ENCODE measurements at places on chromosomes 4 and X.

GRCh38 chrX:29397506-29397905, 810.3 kb downstream of the IL1RAPL1 start:
- no peak for DNase-seq

DNA sequence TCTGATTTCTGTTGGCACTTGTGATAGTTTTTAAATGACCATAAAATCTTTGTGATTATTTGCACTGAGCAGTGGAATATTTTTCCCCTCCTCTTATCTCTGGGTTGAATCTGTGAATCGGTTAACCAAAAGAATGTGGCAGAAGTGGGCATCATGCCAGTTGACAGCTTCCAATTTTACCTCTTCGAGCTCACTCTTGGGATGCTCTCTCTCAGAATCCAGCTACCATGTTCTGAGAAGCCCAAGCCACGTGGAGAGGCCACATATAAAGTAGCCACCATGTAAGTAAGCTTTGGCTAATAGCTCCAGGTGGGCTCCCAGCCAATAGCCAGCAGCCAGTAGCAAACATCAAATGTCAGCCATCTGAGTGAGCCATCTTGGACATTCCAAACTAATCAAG, 12.9 kb upstream of the WDR19 start:
- no peak for DNase-seq

DNA sequence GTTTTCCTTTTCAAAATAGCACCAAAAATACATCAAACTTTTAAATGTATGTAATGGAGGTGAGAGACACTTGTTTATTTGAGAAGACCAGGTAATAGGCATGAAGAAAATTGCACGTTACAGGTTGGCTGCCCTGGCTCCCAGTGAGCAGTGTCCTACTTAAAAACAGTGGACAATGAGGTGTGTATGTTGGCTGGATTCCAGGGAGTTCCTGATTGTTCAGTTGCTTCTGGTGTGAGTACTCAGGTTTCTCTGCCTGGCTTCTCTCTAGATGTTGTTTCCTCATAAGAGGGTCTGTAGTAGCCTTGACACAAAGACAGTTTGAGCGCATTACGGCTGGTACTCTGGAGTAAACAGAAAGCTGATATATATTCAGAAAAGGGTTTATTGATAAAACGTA, 29.4 kb downstream of the SNX25 start:
- DNase-seq: no peak

- DNase-seq: no peak
Observed at GRCh38 chr4:183843248-183843671, 61.8 kb upstream of the STOX2 start.

DNA sequence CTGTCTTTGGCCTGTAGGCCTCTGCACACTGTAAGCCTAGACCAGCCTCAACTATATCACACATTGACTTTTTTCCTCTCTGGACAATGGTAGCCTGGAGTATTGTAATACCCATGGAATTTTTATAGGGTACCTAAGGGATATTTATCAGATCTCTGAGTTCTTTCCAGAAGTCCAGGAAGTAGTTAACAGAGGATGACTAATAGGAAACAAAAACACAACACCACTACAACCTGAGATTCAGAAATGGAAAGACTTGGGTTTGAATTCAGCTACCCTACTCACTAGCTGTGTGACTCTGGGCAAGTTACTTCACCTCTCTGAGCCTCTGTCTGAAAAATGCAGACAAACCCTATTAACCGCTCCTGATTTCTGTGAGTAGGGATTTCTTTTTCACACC, 7.7 kb upstream of the STX18 start:
- no peak for DNase-seq

- DNase-seq: peak; percentile 22
Observed at GRCh38 chrX:40570346-40571093, 10.2 kb upstream of the ATP6AP2 start.

GRCh38 chrX:71147496-71148277, 3.0 kb downstream of the NLGN3 start:
- DNase-seq: no peak

GRCh38 chr4:92968556-92968955, 664.8 kb downstream of the GRID2 start:
- no peak for DNase-seq

DNA sequence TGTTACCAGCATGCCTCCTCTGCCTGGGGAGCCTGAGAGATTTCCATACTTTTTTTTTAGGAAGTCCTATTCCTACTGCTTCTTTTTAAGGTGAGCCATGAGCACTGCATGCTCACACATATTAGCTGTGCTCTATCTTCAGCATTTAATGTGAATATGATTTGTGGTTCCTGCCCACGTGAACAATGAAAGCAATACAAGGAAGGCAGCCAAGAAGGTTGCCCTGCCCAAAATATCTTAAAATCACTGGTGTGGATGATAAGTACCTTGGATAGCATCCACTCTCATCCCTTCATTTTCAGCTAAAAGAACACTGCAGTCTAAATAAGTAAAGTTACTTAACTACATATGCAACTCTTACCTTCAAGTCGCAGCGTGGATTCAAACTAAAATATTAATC, 607.5 kb downstream of the PACRGL start:
- DNase-seq: no peak

- no peak for DNase-seq
Observed at GRCh38 chr4:40515037-40515397, 114.6 kb downstream of the RBM47 start.

GRCh38 chrX:136493011-136493410, 4.4 kb upstream of the HTATSF1 start:
- no peak for DNase-seq

DNA sequence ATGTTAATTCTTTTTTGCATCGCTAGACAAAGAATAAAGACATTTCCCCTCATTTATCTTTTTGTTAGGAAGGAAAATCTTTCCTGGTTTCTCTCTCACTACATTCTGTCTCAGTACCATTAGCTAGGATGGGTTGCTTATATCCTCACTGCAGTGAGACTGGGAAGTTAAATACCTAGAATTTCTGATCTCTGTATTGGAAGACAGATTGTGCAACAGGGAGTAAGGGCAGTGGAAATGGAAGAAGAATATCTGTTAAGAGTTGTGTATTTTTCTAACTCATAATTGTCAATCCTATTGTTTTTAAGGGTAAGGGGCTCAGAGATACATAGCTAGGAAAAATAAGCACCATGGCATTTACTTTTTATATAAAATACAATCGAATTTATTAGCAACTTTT, 19.6 kb downstream of the PTPN13 start:
- DNase-seq: no peak

GRCh38 chr4:89928838-89929237, 34.2 kb downstream of the MMRN1 start:
- no peak for DNase-seq

- no peak for DNase-seq
Observed at GRCh38 chr4:138816875-138817274, 198.7 kb upstream of the NOCT start.

DNA sequence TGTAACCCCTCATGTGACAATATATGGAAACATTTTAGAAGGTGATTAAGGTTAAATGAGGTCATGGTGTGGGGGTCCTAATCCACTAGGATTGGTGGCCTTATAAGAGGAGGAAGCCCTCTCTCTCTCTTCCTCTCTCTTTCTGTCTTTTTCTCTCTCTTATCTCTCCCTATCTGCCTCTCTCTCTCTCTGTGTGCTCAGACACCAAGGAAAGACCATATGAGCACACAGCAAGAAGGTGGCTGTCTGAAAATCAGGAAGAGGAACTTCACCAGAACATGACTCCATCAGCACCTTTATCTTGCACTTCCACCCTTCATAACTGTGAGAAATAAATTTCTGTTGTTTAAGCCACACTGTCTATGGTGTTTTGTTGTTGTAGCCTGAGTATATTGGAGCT, 1472.2 kb downstream of the PCDH7 start:
- no peak for DNase-seq

- no peak for DNase-seq
Observed at GRCh38 chr4:70703619-70704214, 15.4 kb downstream of the UTP3 start.

DNA sequence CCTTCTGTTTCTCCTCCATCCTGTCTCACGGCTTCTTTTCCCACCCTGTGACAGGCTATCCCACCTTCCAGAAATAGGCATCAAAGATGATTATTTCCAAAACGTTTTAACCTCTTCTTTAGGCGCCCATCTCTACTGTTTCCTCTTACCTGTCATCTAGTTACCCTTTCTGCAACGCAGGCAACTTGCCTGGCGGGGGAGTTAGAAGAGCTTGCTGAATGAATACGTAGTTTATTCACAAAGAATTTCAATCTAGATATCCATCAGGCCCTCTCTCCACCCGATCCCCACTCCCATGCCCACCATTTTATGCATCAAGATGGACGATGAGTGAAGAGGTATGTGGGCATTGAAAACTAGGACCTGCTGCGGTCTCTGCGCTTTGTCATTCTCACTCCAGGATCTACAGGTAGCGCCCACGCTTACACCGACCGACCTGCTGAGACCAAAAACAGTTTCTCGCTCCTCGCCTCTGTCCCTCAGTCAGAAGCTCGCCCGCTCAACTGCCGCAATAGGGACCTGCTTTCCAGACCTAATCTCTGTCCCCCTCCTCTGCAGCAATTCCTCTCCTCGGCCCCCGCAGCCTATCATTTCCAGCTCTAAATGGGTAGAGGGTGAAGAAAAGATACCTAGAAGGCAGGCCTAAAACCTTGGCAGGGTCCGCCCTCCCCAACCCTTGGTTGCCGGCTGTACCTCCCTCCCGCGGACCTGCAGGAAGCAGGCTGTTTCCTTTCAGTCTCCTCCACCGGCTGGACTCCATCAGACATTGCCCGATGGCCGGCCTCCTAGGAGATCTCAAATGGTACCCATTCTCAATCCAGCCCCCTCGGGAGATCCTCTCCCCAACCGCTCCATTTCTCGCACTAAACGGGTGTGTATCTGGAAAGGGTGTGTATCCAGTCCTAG, 624 bp downstream of the BEX5 start:
- peak; percentile 27 for DNase-seq

All from CD4-positive, alpha-beta T cell treated with Interleukin-21 for 1 hour (primary cell).